ENCODE measurements at places on chromosomes 6 and 20.

DNA sequence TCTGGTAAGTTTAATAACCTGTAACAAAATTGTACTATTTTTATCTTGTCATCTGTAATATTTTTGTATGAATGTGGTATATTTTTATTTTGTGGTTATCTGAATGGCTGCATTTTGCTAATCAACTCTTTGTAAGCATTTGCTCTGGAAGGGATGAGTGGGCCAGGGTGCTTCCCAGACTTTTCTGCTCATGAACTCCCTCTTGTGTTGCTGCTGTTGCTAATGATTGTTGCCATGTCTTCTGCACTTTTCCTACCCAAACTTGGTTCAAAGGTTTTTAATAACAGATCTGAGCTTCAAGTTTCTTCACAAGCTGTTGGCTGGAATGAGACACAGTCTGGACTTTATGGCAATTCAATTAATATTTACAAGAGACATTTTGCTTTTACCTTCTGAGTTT lies 1005.7 kb downstream of the HACE1 start:
- DNase-seq: no peak

GRCh38 chr20:52668626-52669025 lies 303.5 kb upstream of the TSHZ2 start:
- DNase-seq: no peak

GRCh38 chr20:58665606-58666005 lies 14.5 kb downstream of the STX16 start:
- no peak for DNase-seq

GRCh38 chr20:63625771-63626423 lies 1.0 kb downstream of the GMEB2 start:
- DNase-seq: no peak

GRCh38 chr20:19560881-19561480 lies 197.1 kb upstream of the RIN2 start:
- DNase-seq: no peak

- no peak for DNase-seq
Measured at GRCh38 chr6:104509355-104509754, 350.4 kb downstream of the HACE1 start.

DNA sequence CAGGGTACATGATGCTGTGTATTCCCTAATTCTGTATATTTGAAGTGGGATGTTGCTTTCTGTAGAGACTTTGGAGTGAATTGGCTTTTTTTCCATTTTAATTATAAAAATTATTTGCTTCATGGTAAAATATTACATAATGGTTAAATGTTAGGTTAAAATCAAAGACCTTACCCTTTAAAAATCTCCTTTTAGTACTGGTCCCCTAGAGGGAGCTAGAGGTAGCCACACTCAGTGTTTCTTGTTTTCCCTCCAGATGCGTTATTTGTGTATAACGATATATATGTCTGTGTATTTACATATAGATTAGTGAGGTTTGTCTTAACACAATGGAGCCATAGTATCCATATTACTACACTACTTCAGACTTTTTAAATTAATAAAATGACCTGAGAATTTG lies 146.7 kb downstream of the PLCB4 start:
- no peak for DNase-seq

DNA sequence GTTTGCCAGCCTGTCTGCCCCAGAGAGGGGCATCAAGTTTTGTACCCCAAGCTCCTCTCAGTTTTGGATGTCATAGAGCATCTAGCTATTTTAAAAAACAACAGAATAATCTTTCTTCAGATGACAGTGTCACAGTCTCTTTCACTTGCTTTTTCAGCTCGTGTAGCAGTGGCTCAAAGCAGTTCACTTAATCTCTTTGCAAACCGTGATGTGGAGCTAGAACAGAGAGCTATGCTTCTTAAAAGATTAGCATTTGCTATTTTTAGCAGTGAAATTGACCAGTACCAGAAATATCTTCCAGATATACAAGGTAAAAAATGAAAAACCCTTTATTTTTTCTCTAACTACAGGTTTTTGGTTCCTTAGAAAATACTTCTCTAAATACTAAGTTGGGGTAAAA lies 37.3 kb downstream of the PGM3 start:
- no peak for DNase-seq
